ENCODE measurements at places on chromosomes 3 and 15.
A peak's percentile ranks its signal among the peaks of the same experiment; 100 is the strongest.

GRCh38 chr3:11559816-11560633 lies 83.7 kb downstream of the VGLL4 start:
- DNase-seq = no peak

GRCh38 chr3:39052583-39052982 lies 767 bp downstream of the WDR48 start:
- DNase-seq = no peak

- no peak for DNase-seq
Measured at GRCh38 chr15:96406701-96407100, 76.2 kb downstream of the NR2F2 start.

DNA sequence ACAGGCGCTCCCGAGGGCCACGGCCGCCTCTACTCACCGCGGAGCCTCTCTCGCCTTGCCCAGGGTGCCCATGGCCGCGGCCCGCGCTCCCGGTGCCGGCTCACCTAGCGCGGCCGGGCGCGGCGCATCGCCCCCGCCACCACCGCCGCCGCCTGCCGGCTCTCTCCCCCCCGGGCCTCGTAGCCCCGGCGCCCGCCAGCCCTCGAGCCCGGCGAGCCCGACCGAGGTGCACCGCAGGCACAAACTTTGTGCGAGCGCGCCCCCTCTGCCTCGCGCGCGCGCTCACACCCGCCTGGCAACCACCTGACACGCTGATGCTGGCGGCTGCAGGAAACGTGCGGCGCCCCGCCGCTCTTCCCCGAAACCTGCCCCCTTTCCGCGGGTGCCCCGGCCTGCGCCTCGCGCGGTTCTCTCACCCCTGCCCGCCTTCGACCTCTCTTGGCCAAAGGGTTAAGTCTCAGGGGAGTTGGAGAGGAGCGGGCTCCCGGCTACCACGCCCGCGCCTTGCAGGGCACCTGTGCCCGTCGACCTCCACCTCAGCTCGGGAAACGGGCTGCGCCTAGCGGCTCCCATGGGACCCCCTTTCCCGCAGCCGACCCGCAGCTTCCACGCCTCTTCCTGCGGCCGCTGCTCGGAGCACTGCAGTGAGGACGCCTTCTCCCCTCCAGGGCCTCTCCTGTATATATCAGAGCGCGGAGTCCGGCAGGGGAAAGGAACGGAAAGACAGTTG lies at the start of gene RASGRP1:
Gene RASGRP1, minus strand, starts transcription at position 258 of the 730 bp plus-strand sequence. Its CDS starts 186 bp downstream, at position 72.
- DNase-seq = peak; percentile 58
